ENCODE measurements at places on chromosomes 11 and 22.

DNA sequence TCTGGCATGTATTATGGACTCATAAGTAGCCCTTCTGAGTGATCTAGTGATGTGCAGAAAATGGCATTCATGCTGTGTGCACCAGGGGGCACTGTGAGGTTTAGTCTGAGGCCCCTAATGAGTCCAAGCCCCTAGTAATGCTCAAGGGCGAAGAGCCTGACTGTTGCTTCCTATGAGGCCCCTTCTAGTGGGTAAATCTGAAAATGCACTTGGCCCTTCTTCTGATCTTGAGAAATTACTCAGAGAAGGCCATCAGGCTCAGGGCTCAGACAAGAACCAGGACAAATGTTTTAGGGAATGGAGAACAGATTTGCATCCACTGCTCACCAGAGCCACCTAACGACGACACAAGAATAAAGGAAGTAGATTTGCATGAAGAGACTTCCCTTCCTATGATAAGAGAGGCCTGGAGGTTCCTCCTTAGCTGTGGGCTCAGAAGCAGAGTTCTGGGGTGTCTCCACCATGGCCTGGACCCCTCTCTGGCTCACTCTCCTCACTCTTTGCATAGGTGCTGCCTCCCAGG, 75.8 kb downstream of the GGTLC2 start:
- DNase-seq: peak; percentile 40

- DNase-seq: no peak
Measured at GRCh38 chr11:61551634-61552033, 29.2 kb downstream of the SYT7 start.

DNA sequence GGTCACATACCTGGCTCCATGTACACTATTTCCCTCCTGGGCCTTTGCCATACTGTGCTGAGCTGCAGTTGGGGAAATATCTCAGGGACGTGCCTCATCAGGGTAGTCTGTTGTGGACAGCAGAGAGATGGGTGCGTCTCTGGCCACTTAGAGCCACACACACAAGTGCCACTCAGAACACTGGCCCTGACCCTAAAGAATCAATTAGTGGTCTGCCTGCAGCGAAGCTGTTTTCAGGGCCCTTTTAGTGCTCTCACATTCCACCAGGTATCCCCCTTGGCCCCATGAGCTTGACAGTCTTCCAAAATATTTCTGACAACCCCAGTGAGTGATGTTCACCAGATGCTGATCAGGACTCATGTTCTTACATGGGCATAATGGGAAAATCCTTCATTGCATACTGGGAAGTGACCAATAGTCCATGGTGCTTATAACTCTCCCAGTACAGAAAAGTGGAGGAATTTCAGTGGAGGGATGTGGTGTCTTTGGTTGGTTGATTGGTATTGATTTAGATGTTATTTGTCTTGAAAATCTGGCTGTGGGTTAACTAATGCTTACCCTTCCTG, 66.1 kb downstream of the ME3 start:
- no peak for DNase-seq

DNA sequence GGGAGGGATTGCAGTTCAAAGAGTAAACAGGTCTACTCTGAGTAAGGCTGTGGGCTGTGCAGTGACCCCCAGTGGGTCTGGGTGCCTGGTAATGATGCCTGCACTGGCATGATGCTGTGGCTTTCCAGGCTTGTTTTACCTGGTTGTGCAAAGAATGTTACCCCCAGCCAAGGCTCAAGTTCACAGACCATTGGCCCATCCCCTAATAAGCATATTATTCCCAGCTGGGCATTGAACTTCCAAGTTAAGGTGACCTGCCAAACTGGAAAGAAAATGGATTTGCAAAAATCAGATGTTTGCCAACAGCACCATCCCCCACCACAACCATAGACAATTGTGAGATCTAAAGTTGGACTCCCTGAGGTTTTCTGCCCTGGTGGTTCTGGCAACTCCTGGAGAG, 7.9 kb upstream of the EHF start:
- no peak for DNase-seq

GRCh38 chr11:55793321-55793720, 2.0 kb upstream of the OR5D14 start:
- no peak for DNase-seq

DNA sequence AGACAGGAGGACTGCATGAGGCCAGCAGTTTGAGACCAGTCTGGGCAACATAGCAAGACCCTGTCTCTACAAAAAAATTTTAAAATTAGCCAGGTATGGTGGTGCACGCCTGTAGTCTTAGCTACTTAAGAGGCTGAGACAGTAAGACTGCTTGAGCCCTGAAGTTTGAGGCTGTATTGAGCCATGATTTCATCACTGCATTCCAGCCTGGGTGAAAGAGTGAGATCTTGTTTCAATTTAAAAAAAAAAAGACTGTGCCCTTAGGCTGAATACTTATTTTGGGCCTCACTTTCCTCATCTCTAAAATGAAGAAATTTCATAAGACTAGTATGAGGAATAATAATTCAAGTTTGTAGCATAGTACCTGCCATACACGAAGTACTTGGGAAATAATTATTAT, 6.9 kb downstream of the AQP11 start:
- DNase-seq: no peak

- DNase-seq: peak; percentile 91
Measured at GRCh38 chr11:66316849-66317251, at the start of gene CD248. Gene CD248, minus strand, starts transcription at chr11:66317044. Its CDS starts 17 bp downstream, at chr11:66317027.

DNA sequence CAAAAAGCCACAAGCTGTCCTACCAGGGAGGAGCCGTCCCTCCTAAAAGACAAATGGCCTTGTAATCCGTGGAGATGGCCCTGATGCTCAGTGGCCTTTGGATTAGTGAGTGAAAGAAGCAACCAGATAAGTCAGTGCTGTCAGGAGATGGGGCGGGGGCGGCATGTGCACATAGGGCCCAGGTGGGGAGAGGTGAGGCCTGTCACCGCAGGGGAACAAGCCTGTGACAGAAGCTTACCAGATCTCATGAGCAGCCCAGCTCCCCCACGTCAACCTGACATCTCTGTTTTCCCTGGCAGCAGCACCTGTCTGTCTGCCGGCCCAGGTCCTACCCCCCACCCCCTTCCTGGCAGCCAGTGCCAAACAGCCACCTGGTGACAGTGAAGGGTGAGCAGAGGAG, 162.6 kb downstream of the BUD13 start:
- no peak for DNase-seq

GRCh38 chr11:44192462-44193100, 97.1 kb downstream of the EXT2 start:
- DNase-seq: no peak

- DNase-seq: no peak
Measured at GRCh38 chr11:58525037-58525614, 17.2 kb upstream of the OR5B21 start.

- no peak for DNase-seq
Measured at GRCh38 chr11:9276571-9276970, 11.4 kb upstream of the DENND5A start.

GRCh38 chr11:26820739-26821138, 98.9 kb upstream of the SLC5A12 start:
- DNase-seq: no peak

DNA sequence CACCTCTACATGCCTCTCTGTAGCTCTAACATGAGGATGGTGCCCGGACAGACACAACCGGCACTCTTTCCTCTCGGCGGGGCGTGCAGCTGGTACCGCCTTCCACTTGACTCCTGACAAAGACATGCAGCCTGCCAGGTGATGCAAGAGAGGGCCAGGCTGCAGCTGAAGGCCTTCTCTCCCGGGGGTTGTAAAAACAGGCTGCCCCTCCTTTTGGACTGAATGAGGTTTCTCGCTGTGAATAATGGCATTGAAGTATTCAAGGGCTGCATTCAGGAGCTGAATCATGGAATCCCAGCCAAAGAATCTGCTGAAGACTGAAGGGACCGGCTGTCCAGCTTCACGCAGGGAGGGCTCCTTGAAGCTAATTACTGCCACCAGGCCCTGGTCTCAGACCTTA, 110.9 kb downstream of the GALNT18 start:
- peak; percentile 71 for DNase-seq

GRCh38 chr22:29740216-29740615, 20.4 kb downstream of the CABP7 start:
- DNase-seq: no peak

DNA sequence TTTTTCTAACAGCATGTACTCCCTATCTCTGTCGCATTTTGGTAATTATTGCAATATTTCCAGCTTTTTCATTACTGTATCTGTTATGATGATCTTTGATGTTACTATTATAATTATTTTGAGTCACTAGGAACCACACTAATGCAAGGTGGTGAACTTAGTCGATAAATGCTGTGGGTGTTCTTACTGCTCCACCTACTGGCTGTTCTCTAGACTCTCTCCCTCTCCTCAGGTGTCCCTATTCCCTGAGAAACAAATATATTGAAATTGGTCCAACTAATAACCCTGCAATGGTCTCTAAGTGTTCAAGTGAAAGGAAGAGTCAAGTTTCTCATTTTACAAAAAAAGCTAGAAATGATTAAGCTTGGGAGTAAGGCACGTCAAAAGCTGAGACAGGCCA, 10.5 kb downstream of the ARL14EP start:
- no peak for DNase-seq

GRCh38 chr22:20243537-20244249, 24.4 kb downstream of the RTN4R start:
- DNase-seq: peak; percentile 92

GRCh38 chr22:46007848-46008261, 30.9 kb upstream of the WNT7B start:
- DNase-seq: peak; percentile 91

DNA sequence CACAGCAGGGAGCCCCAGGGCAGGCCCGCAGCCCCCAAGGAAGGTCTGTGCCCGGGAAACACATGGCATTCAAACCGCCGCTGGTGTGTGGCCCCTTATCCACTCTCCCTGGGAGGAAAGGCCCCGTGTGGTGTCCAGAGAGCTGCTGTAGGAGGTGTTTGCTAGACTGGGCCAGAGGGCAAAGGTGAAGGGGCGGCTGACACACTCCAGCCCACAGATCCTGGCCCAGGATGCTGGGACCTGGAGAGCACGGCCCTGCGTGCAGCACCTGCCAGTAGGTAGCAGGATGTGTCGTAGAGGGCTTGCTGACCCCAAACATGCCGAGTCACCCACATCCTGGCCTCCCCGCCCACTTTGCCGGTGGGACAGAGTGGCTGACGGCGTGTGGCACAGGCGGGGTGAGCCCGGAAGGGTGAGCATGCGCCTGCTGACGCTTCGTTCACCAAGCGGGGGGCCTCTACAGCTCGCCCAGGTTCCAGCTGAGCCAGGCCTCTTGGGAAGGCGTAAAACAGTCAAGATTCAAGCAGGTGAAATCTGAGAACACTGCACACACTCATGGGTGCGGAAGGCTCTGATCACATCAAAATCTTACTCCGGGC, 11.0 kb downstream of the OSBPL5 start:
- no peak for DNase-seq

DNA sequence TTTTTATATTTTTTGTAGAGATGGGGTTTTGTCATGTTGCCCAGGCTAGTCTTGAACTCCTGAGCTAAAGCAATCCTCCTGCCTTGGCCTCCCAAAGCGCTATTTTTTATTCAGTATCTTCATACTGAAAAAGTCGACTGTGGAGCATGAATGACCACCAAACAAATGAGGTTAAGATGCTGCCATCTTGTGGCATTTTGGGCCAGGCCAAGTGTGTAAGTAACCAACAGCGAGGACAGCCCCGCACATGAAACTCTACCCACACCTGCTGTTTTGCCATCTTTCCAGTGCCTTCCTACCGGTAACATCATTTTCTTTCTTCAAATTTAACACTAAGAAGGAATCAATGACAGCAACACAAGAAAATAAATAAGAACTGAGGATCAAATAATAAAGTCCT, 32.2 kb upstream of the AQP11 start:
- DNase-seq: no peak

- DNase-seq: no peak
Measured at GRCh38 chr11:64428693-64429092, 69.7 kb downstream of the RPS6KA4 start.

- DNase-seq: peak; percentile 79
Measured at GRCh38 chr11:119206511-119207414, 624 bp downstream of the CBL start.

DNA sequence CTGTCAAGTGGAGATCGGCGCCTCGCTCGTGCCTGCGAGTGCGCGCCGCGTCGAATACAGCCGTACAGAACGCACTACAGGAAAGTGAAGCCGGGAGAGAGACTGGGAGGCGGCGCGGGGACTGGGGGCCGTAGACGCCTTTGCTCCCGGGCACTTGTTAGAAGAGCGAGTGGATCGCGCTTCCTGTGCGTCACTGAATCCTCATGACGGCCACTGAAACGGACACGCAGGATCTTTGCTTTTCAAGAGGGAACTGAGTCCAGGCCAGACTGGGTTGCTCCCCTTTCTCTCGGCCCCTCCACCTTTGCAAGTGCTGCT, 314 bp downstream of the RIC8A start:
- DNase-seq: no peak

DNA sequence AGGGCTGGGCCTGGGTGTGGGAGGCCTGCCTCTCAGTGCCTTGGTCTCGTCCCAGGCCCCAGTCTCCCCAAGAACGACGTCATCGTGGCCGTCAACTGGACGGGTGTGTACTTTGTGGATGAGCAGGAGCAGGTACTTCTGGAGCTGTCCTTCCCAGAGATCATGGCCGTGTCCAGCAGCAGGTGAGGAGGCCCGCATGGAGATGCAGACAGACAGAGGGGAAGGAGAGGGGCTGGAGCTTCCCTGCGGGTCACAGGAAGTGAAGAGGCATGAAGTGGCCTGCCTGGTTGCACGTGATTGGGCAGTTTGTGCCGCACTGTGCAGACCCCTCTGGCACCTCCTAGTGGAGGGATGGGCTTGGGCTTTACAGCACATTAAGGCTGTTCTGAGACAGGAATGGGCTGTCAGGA, 70.4 kb downstream of the MYO7A start:
- DNase-seq: peak; percentile 10

DNA sequence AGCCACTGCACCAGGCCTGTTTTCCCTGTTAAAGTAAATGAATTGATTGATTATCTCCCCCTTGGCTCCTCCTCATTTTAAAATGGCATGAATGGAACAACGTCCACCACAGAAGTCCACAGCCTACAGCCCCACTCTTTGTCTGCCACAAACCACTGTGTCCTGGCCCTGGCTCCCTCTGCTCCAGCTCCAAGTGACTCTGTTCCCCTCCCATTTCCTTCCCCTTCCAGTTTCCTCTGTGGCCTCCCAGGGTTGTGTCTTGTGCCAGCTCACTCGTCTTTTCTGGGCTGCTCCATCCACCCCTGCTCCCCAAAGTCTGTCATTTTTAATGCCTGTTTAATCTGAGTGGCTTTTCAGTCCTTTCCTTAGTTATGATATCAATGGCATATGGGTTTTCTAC, 52.4 kb upstream of the CD5 start:
- DNase-seq: no peak

DNA sequence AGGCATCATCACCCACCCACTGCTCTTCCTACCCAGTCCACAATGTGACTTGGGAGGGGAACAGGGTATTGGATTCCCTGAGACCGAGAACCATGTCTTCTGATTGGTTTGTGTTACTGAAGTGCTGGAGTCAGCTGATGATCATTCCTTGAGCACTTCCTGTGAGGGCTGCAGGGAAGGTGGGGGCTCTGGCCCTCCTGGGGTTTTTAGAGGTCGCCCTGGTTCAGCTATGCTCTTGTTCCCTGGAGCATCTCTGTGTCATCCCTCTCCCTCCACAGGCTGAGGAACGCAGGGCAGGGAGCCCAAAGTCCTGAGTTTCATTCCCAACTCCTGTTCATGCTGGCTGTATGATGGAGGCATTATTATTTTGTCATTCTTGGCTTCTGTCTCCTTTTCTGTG, 6.7 kb downstream of the ZC3H7B start:
- no peak for DNase-seq

Data from right hindlimb (tissue), 1 donor.